Stromal cell of bone marrow (primary cell): ENCODE measurements at places on chromosomes 2 and 18.

- no peak for DNase-seq
Observed at GRCh38 chr2:20213651-20214565, 11.0 kb downstream of the SDC1 start.

DNA sequence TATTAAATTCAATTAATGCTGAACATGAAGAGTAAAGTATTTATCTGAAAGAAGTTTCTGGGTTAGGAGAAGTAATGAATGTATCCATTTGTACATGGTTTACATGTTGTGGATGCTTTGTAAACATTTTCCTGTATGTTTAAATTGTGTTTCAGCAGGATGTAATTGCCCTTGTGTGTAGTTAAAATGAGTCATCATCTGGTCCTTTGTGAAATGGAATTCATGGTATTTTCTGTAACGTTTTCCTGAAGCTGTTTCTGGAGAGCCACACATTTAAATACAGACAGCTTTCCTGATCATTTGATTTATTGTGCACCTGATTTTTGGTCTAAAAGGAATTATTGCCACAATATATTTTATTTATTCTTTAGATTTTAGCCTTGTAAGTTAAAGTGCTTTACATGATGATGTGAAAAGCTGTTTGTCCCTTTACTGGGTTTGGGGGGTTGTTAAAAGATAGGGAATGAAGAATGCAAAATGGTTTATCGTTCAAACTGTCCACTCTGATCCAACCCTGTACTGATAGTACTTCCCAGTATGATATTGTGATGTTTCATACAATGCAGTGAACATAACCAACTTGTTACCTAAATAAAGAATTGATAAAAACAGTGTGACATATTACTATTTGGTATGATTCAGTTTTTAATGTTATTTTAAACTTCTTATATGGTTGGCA lies 41.7 kb upstream of the SLC3A1 start:
- no peak for DNase-seq

DNA sequence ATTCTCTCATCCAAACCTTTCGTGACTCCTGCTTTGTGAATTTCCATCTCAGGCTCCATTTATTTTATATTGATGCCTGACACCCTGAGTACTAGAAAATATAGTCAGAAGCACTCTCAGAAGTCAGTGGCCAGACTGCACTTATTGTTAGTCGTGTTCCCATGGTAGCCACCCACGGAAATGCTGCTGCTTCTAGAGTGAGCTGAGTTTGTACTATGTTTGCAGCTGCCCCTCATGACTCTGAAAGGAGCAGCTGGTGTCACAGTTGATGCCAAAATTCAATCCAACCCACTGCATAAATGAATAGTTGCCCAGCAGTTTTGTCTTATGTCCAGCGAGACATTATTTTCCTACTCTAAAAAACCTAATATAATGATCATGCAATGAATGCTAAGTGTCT lies 265.2 kb upstream of the SPHKAP start:
- no peak for DNase-seq

GRCh38 chr18:39375066-39375465 lies 1809.5 kb upstream of the CELF4 start:
- no peak for DNase-seq

DNA sequence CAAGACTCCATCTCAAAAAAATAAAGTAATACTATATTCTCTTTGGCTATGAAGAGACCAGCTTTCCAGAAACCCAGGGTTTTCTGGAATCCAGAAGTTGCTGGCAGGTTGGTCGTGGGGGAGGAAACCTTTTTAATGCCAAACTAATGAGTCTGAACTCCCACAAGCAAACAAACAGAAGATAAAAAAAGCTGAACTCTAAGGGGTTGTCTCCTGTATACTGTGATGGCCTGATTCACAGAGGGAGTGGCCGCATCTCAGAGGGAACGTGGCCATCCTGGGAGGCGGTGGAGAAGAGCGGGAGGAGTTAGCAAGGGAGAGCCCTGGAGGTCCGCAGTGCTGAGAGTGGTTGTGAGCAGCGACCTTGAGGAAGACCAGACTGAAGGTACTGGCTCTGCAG lies 36.1 kb downstream of the LIMS1 start:
- DNase-seq = no peak
